MCF 10A (cell line): ENCODE measurements at places on chromosomes 16 and 17. TPM values are rescaled to one million over a fixed set of nuclear protein-coding genes. Genes with fewer than 3 reads are reported as not detected.
A peak's percentile ranks its signal among the peaks of the same experiment; 100 is the strongest.

Gene TNS4
- total RNA-seq: 387 and 522 TPM in 2 replicates

Gene ABI3
- total RNA-seq: not detected in 2 replicates

Gene FGF11
- total RNA-seq: 0.84 and 2.1 TPM in 2 replicates

Gene ARL6IP1
- total RNA-seq: 120 and 128 TPM in 2 replicates

Gene IRX6
- not detected in 2 replicates for total RNA-seq

Gene PRSS27
- 5.8 and 6.3 TPM in 2 replicates for total RNA-seq

Gene OTOA
- total RNA-seq: 0.12 and 0.17 TPM in 2 replicates

Gene RNF166
- total RNA-seq: 17.5 and 18.5 TPM in 2 replicates

Gene CES1
- not detected in 2 replicates for total RNA-seq

Gene C17orf50
- total RNA-seq: not detected in 2 replicates

- H3K36me3 ChIP-seq: peaks cover 51% of the 10 kb centered on the region
- DNase-seq: no peak
- H3K4me3 ChIP-seq: no peak overlapping the region
- no peak overlapping the region for H3K27ac ChIP-seq
- H3K27me3 ChIP-seq: no peaks in the 10 kb centered on the region
- no peaks in the 10 kb centered on the region for H3K4me1 ChIP-seq
These were observed 7.7 kb downstream of the ZNF174 start for GRCh38 chr16:3408561-3409197.

GRCh38 chr16:27436921-27437650 is 35.1 kb downstream of the IL21R start:
- H3K27ac ChIP-seq: no peak overlapping the region
- peaks cover 9% of the 10 kb centered on the region for H3K4me1 ChIP-seq
- DNase-seq: no peak
- no peaks in the 10 kb centered on the region for H3K36me3 ChIP-seq

DNA sequence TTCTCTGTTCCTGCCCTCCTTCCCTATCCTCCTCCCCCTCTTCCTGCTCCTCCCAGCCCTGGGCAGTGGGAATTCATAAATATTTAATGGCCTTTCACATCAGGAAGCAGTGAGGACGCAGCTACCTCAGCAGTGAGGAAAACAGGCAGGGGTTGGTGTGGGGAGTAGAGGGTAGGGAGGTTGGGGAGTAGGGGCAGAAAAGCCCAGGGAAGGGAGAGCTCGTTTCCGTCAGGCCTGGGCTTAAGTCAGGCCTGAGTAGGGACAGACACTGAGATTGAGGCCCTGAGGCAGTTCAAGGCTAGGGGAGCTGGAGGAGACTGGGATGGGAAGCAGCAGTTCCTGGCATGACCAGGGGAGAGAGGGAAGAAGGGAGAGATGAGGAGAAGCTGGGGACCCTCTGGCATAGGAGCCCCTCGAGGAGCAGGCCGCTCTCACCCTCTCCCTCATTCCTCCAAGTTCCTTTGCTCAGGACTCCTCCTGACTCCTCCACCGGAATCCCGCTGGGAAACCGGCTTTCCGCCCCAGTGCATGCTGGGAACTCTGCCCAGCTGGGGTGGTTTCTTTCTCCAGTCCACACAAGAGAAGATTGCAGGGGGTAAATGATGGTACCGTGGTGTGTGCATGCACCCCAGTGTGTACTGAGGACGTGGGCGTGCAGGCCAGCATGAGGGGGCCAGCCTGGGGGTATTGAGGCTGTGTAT is 6.2 kb downstream of the SAMD14 start:
- peaks cover 46% of the 10 kb centered on the region for H3K27me3 ChIP-seq
- H3K4me3 ChIP-seq: no peak overlapping the region
- no peaks in the 10 kb centered on the region for H3K36me3 ChIP-seq
- H3K4me1 ChIP-seq: peaks cover 11% of the 10 kb centered on the region
- DNase-seq: no peak
- H3K27ac ChIP-seq: peak overlapping the region; percentile 63

- no peaks in the 10 kb centered on the region for H3K36me3 ChIP-seq
- DNase-seq: peak; percentile 66
- no peak overlapping the region for H3K4me3 ChIP-seq
These were observed 19.2 kb upstream of the ABAT start for GRCh38 chr16:8655184-8655717.

GRCh38 chr17:3968886-3969524 is 4.8 kb upstream of the ATP2A3 start:
- peaks cover 7% of the 10 kb centered on the region for H3K4me1 ChIP-seq
- no peaks in the 10 kb centered on the region for H3K27me3 ChIP-seq
- DNase-seq: no peak
- no peak overlapping the region for H3K4me3 ChIP-seq
- no peak overlapping the region for H3K27ac ChIP-seq
- H3K36me3 ChIP-seq: no peaks in the 10 kb centered on the region

DNA sequence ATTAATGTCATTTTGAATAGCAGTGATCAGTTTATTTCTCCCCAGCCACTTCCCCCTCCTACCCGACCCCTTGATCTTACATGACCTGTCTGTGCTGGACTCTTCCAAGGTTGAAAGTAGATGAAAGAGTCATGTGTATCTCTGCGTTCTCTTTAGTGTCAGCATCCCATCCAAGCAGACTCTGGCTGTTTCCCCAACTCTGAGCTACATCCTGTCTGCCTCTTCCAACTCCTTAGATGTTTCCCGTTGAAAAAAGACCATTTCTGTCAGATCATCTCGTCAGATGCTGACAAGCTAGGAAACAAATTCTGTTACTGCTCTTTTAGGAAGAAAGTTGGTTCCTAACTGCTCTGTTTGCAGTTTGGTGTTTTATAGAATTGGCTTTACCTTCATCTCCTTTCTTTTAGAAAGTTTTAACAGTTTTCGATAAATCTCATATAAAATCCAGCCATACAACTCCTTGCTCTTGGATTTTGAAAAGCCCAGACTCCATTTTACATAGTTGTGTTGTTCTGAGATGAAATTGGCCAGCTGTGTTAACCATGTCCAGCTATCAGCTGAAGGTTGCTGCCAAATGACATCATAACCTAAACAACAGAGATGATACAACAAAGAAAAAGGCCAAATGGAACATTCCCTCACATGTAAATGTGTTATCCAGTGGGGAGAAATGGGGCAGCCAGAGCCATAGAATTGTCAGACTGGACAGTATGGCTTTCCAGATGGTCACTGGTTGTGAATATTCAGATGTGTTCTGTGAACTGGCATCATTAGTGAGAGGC is 43.5 kb downstream of the CYB561 start:
- no peaks in the 10 kb centered on the region for H3K27me3 ChIP-seq
- DNase-seq: no peak
- peaks cover 52% of the 10 kb centered on the region for H3K36me3 ChIP-seq
- H3K4me1 ChIP-seq: peaks cover 5% of the 10 kb centered on the region

DNA sequence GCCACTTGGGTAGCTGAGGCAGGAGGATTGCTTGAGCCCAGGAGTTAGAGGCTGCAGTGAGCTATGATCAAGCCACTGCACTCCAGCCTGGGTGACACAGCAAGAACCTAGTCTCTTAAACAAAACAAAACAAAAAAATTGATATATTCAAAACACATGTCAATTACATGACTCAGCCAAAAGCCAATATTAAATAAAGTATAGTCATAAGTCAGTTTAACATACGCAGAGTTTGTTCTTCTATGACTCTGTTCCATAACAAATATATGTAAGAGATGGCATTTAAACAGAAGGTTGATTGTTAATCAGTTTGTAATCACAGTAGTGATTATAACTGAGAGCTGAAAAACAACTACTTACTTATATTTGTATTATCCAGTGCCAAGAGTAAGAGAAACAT is 106.5 kb downstream of the CDH8 start:
- no peaks in the 10 kb centered on the region for H3K36me3 ChIP-seq
- DNase-seq: no peak
- H3K4me3 ChIP-seq: no peak overlapping the region
- no peak overlapping the region for H3K27ac ChIP-seq
- H3K4me1 ChIP-seq: no peaks in the 10 kb centered on the region

GRCh38 chr17:29663155-29663554 is 40.4 kb upstream of the CORO6 start:
- no peak overlapping the region for H3K27ac ChIP-seq
- no peak for DNase-seq
- peaks cover 34% of the 10 kb centered on the region for H3K36me3 ChIP-seq
- H3K27me3 ChIP-seq: no peaks in the 10 kb centered on the region

- no peak overlapping the region for H3K4me3 ChIP-seq
- peaks cover 53% of the 10 kb centered on the region for H3K27me3 ChIP-seq
- H3K4me1 ChIP-seq: no peaks in the 10 kb centered on the region
These were observed 60.8 kb upstream of the FOXF1 start for GRCh38 chr16:86449446-86450095.

- no peak overlapping the region for H3K4me3 ChIP-seq
- peak overlapping the region; percentile 19 for H3K27ac ChIP-seq
- peaks cover 6% of the 10 kb centered on the region for H3K4me1 ChIP-seq
- H3K36me3 ChIP-seq: peaks cover 18% of the 10 kb centered on the region
These were observed 12.5 kb downstream of the ZNF652 start for GRCh38 chr17:49349541-49349940.

DNA sequence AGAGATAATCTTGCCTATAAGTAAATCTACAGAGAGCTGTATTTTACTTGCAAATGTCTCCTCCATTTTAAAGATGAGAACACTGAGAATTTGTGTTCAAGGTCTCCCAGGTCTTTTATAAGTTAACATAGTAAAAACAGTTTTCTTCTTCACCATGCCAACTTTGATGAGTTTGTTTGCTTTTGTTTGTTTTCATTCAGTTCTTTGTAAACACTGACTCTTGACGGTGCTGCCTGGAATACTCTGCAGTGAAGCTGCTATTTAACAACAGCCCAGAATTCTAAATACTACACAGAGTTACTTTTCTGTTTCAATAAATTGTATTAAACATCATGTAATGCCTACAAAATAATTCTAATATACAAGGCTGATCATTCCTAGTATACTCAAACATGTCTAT is 41.4 kb upstream of the PITPNM3 start:
- peaks cover 68% of the 10 kb centered on the region for H3K36me3 ChIP-seq
- no peak for DNase-seq

GRCh38 chr17:8016632-8017424 is 14.4 kb downstream of the GUCY2D start:
- H3K27me3 ChIP-seq: no peaks in the 10 kb centered on the region
- H3K4me3 ChIP-seq: peak overlapping the region; percentile 51
- H3K36me3 ChIP-seq: peaks cover 7% of the 10 kb centered on the region
- H3K4me1 ChIP-seq: peaks cover 44% of the 10 kb centered on the region
- peak; percentile 87 for DNase-seq

- DNase-seq: peak; percentile 43
- no peaks in the 10 kb centered on the region for H3K27me3 ChIP-seq
- no peaks in the 10 kb centered on the region for H3K4me1 ChIP-seq
These were observed 6.0 kb downstream of the CPSF4L start for GRCh38 chr17:73255671-73256181.

GRCh38 chr17:75854881-75855309 is 240 bp downstream of the WBP2 start:
- peaks cover 39% of the 10 kb centered on the region for H3K36me3 ChIP-seq
- no peak overlapping the region for H3K27ac ChIP-seq
- no peak overlapping the region for H3K4me3 ChIP-seq
- H3K27me3 ChIP-seq: no peaks in the 10 kb centered on the region
- no peak for DNase-seq

- peaks cover 15% of the 10 kb centered on the region for H3K4me1 ChIP-seq
- DNase-seq: no peak
- H3K4me3 ChIP-seq: no peak overlapping the region
- peaks cover 38% of the 10 kb centered on the region for H3K36me3 ChIP-seq
- H3K27me3 ChIP-seq: no peaks in the 10 kb centered on the region
These were observed 15.2 kb upstream of the CLEC18C start for GRCh38 chr16:70158261-70158939.

GRCh38 chr16:4937782-4938682 is 1.1 kb upstream of the PPL start:
- no peak overlapping the region for H3K27ac ChIP-seq
- peak; percentile 78 for DNase-seq
- H3K27me3 ChIP-seq: no peaks in the 10 kb centered on the region

GRCh38 chr17:63494300-63494928 is 17.6 kb downstream of the ACE start:
- no peak overlapping the region for H3K4me3 ChIP-seq
- no peak for DNase-seq
- no peak overlapping the region for H3K27ac ChIP-seq
- peaks cover 6% of the 10 kb centered on the region for H3K27me3 ChIP-seq
- no peaks in the 10 kb centered on the region for H3K36me3 ChIP-seq
- H3K4me1 ChIP-seq: no peaks in the 10 kb centered on the region

DNA sequence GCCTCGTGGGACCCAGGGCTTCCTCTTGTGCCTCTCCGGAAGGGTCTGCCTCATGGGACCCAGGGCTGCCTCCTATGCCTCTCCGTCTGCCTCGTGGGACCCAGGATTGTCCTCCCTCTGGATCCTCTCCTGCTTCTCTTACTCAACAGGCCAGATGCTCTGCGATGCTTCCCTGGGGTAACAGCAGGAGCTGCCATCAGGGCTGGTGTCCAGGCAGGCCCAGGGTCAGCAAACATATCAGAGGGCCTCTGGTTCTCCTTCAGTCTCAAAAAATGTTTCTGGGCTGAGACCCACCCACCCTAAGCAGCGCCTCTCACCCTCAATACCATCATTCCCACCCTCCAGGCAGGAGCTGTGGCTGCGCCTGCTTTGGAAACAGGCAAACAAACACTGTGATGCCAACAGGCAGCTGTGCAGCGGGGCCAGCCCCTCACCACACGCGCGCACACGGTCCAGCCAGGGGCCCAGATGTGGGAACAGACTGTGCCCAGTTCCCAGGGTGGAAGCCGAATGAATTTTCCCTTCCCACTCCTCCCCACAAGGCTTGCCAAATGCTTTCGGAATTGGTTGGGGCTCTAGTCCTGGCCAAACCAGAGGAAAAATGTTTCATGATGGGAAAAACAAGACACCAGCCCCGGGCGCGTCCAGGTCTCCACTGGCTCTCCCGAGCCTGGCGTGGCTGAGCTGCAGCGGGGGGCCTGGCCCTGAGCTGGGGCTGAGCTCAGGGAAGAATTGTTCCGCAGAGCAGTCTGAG is 11.3 kb downstream of the TIMM22 start:
- no peak overlapping the region for H3K27ac ChIP-seq
- no peaks in the 10 kb centered on the region for H3K27me3 ChIP-seq
- peaks cover 11% of the 10 kb centered on the region for H3K4me1 ChIP-seq
- no peak overlapping the region for H3K4me3 ChIP-seq
- no peak for DNase-seq

GRCh38 chr17:31318298-31318801 is 3.1 kb downstream of the EVI2A start:
- peak overlapping the region; percentile 90 for H3K27ac ChIP-seq
- H3K4me1 ChIP-seq: peaks cover 27% of the 10 kb centered on the region
- peak; percentile 92 for DNase-seq
- H3K4me3 ChIP-seq: peak overlapping the region; percentile 65
- no peaks in the 10 kb centered on the region for H3K27me3 ChIP-seq

GRCh38 chr17:47789611-47790561 is 31.7 kb downstream of the OSBPL7 start:
- no peaks in the 10 kb centered on the region for H3K4me1 ChIP-seq
- H3K36me3 ChIP-seq: no peaks in the 10 kb centered on the region
- H3K27me3 ChIP-seq: peaks cover 90% of the 10 kb centered on the region
- peak; percentile 36 for DNase-seq
